Immature natural killer cell (primary cell): ENCODE measurements at places on chromosomes 12 and 14.

DNA sequence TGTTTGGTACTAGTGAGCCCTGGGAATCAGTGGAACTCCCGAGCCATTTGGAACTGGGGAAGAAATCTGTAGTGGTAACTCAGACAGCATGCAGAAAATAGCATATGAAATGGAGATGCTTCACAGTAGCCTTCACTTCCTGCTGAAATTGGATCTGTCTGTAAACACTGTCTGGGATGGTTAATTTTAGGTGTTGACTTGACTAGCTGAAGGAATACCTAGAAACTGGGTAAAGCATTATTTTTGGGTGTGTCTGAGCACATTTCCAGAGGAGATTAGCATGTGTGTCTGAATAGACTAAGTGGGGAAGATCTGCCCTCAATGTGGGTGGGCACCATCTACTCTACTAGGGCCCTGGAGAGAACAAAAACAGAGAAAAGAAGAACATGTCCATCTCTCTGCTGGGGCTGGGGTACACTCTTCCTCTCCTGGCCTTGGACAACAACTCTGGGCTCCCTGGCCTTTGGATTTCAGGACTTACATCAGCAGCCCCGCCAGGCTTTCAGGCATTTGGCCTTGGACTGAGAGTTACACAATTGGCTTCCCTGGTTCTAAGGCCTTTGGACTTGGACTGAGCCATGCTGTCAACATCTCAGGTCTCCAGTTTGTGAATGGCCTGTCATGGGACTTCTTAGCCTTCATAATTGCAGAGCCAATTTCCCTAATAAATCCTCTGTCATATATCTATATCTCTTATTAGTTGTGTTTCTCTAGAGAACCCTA, 14.0 kb upstream of the CRADD start:
- H3K27ac ChIP-seq: no peak overlapping the region
- H3K4me3 ChIP-seq: no peak overlapping the region

DNA sequence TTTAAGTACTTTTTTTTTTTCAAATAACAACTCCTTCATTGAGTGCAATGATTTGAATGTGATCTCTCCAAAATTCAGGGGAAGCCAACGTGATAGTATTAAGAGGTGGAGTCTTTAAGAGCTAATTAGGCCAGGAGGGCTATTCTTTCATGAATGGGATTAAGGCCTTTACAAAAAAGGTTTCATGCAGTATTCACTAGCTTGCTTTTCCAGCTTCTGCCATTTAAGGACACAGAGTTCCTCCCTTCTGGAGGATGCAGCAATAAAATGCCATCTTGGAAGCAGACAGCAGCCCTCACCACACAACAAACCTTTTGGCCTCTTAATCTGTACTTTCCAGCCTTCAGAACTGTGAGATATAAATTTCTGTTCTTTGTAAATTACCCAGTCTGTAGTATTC, 586.8 kb upstream of the LMO3 start:
- no peaks in the 10 kb centered on the region for H3K36me3 ChIP-seq
- no peaks in the 10 kb centered on the region for H3K27me3 ChIP-seq
- no peaks in the 10 kb centered on the region for H3K4me1 ChIP-seq

DNA sequence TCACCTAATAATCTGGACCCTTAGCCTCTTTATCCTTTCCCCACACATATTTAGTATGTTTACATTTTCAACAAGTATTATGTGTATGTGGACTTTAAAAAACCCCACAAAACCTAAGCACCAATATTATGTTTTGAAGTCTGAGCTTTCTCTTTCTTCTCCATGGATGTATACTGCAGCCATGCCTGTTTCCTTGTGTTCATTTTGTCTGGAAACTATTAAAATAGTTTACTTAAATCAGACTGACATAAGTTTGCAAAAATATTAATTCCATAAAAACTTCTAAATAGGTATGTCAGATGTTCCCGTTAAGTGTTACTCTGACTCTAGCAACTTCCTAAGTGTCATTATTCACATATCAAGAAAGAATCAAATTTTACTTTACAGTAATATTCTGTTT, 2.9 kb downstream of the HIGD1C start:
- H3K4me1 ChIP-seq: peaks cover 5% of the 10 kb centered on the region
- DNase-seq: no peak
- no peaks in the 10 kb centered on the region for H3K27me3 ChIP-seq
- no peaks in the 10 kb centered on the region for H3K36me3 ChIP-seq

GRCh38 chr14:100440758-100441203, 117.6 kb downstream of the SLC25A47 start:
- DNase-seq: no peak
- no peaks in the 10 kb centered on the region for H3K36me3 ChIP-seq
- H3K4me3 ChIP-seq: no peak overlapping the region
- H3K27me3 ChIP-seq: no peaks in the 10 kb centered on the region
- H3K4me1 ChIP-seq: no peaks in the 10 kb centered on the region
- no peak overlapping the region for H3K27ac ChIP-seq

GRCh38 chr12:116314477-116314876, 37.0 kb upstream of the MED13L start:
- no peak overlapping the region for H3K4me3 ChIP-seq
- H3K27ac ChIP-seq: no peak overlapping the region
- H3K4me1 ChIP-seq: peaks cover 3% of the 10 kb centered on the region
- no peaks in the 10 kb centered on the region for H3K36me3 ChIP-seq

- no peaks in the 10 kb centered on the region for H3K4me1 ChIP-seq
- H3K27ac ChIP-seq: no peak overlapping the region
- no peak for DNase-seq
Measured at GRCh38 chr14:31113794-31114193, 87.6 kb upstream of the STRN3 start.

GRCh38 chr14:65424531-65424930, 12.0 kb downstream of the FUT8 start:
- no peaks in the 10 kb centered on the region for H3K27me3 ChIP-seq
- H3K4me1 ChIP-seq: no peaks in the 10 kb centered on the region
- no peak overlapping the region for H3K4me3 ChIP-seq
- no peak overlapping the region for H3K27ac ChIP-seq
- no peak for DNase-seq

DNA sequence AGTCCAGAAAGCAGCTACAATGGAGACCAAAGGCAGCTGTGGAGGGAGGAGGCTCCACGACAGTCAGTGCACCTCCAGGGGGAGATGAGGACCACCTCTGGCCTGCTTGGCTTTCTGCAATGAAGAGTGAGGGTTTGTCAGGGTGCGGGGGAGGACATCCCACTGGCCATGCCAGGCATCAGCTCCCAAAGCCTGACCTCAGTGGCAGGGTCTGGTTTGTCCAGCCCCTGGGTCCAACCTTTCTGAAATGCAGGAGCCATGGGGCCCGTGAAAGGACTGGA, 35.2 kb downstream of the SLC6A12 start:
- H3K36me3 ChIP-seq: no peaks in the 10 kb centered on the region
- H3K4me1 ChIP-seq: peaks cover 13% of the 10 kb centered on the region
- peaks cover 7% of the 10 kb centered on the region for H3K27me3 ChIP-seq
- H3K4me3 ChIP-seq: no peak overlapping the region
- no peak overlapping the region for H3K27ac ChIP-seq

DNA sequence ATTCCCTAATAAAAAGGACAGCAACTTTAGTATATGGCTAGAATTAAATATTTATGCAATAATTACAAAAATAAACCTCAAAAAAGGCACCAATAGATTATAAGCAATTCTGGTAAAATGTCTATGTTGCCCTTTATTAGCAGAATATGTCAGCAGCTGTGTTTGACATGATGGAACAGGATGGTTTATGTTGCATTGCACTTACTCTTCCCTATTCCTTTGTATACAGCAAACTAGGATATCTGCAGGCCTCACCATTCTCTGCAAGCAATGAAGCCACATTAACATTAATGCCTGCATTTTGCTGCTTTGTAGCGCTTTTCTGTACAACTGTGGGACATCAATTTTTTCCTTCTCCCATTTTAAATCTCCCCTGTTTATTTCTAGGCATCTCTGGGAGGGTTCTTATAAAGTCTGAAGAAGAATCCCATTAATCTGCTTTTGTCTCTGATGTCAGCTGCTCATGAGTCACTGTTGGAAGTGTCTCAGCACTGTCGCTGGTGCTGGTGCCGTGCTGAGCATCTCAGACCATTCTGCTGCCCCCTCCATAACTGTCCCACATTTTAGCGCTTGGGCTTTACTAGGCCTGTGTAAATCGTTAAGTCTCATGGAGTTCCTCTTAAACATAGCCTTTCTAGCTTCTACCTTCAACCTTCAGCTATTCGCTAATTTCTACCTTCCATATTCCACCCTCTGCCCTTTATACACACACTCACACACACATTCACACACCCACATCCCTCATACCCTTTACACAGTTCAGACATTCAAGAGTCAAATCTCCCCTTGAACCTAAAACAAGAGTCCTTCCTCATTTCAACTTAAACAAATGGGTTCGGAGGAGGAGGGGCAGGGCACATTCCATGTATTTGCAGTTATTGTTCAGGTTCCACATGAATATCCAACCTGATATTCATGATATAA, 64.4 kb upstream of the TRHDE start:
- H3K4me1 ChIP-seq: no peaks in the 10 kb centered on the region
- no peaks in the 10 kb centered on the region for H3K36me3 ChIP-seq
- H3K27me3 ChIP-seq: no peaks in the 10 kb centered on the region
- no peak overlapping the region for H3K27ac ChIP-seq

GRCh38 chr14:32212833-32213232, 9.8 kb upstream of the RNU6-8 start:
- no peak for DNase-seq
- H3K27ac ChIP-seq: no peak overlapping the region
- H3K27me3 ChIP-seq: peaks cover 9% of the 10 kb centered on the region
- no peaks in the 10 kb centered on the region for H3K36me3 ChIP-seq
- no peaks in the 10 kb centered on the region for H3K4me1 ChIP-seq

DNA sequence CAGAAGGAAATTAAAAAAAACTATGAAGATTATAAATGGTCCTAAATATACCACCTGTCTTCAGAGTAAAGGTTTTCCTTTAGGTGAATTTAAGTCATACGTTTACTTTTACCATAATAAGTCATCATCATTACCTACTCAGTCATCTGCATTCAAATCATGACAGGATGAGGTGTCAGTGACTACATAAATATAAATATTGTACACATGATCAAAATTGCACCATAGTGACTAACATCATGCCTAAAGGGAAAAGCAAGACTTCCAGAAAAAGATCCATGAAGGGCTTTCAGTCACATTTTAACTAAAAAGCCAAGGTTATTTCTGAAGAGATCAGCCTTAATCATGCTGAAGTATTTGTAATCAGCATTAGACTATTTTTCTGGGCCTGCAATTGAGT, 759.9 kb upstream of the FLRT2 start:
- H3K27ac ChIP-seq: no peak overlapping the region
- H3K4me3 ChIP-seq: no peak overlapping the region
- no peak for DNase-seq

GRCh38 chr12:70609203-70609602, 28.0 kb downstream of the PTPRB start:
- H3K4me1 ChIP-seq: peaks cover 39% of the 10 kb centered on the region
- H3K27ac ChIP-seq: no peak overlapping the region
- peaks cover 2% of the 10 kb centered on the region for H3K27me3 ChIP-seq
- no peak for DNase-seq

DNA sequence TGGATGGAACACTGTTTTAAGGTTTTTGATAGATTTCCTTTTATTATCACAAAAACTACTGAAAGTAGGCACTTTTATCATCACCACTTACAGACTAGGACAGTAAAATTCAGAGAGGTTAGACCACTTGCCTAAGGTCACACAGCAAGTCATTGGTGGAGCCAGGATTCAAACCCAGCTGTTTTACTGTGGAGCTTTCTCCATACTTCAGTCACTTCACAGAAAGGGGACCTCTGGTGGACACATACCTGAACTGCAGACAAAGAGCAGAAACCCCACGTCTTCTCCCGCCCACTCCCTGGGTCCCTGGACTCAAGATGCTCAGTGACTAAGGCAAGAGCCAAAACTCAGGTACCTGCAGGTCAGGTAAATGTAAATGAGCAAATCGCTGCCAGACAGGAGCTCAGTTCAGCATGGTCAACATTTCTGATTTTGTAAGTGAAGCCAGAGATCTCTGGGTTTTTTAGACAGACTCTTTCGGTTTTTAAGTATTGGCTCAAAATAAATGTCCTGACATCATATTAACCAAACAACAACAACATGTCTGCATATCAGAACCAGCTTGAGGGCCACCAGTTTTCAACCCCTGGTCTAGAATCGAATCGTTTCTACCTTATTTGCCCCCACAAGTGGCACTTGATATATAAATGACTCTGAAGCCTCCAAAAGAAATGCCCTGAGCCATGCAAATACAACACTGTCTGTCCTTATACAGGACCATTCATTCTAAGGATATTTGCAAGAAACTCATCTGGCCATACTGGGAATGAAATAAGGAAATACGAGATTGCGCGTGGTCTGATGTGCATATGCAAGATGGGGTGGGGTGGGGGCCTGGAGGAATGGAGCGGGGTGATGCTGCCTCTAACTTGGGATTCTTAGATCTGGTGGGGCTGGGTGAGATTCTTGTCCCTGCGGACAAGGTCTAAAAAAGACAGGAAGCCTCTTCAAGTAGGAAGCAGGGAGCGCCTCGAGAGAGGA, 110.9 kb downstream of the KSR2 start:
- no peaks in the 10 kb centered on the region for H3K36me3 ChIP-seq
- DNase-seq: no peak
- H3K4me3 ChIP-seq: no peak overlapping the region
- H3K27me3 ChIP-seq: peaks cover 2% of the 10 kb centered on the region
- H3K4me1 ChIP-seq: no peaks in the 10 kb centered on the region

- no peak overlapping the region for H3K27ac ChIP-seq
- peaks cover 1% of the 10 kb centered on the region for H3K27me3 ChIP-seq
- no peaks in the 10 kb centered on the region for H3K4me1 ChIP-seq
- H3K36me3 ChIP-seq: no peaks in the 10 kb centered on the region
- DNase-seq: no peak
Measured at GRCh38 chr14:99690636-99691035, 6.5 kb downstream of the CYP46A1 start.

GRCh38 chr12:12039897-12040296, 30.8 kb upstream of the BCL2L14 start:
- no peak for DNase-seq
- no peaks in the 10 kb centered on the region for H3K36me3 ChIP-seq
- no peaks in the 10 kb centered on the region for H3K27me3 ChIP-seq
- no peaks in the 10 kb centered on the region for H3K4me1 ChIP-seq
- H3K4me3 ChIP-seq: no peak overlapping the region
